Pulmonary artery endothelial cell (primary cell): ENCODE measurements at places on chromosomes 11 and 22. TPM values are rescaled to one million over a fixed set of nuclear protein-coding genes. Genes with fewer than 3 reads are reported as not detected.

Gene C11orf42
- not detected in 2 replicates for total RNA-seq

Gene LRRC75B
- 3.9 and 4.3 TPM in 2 replicates for total RNA-seq

Gene CALCA
- not detected in 2 replicates for total RNA-seq

Gene KIRREL3
- not detected in 2 replicates for total RNA-seq

Gene HIRA
- total RNA-seq = 22.8 and 26.1 TPM in 2 replicates

Gene TSPAN32
- total RNA-seq = not detected in 2 replicates

Gene TMEM121B
- 0.04 and 0.20 TPM in 2 replicates for total RNA-seq

Gene MRGPRX4
- not detected in 2 replicates for total RNA-seq

Gene MUC2
- not detected in 2 replicates for total RNA-seq

Gene PGM2L1
- 29.6 and 32.2 TPM in 2 replicates for total RNA-seq

Gene INTS4
- 30.5 and 37.5 TPM in 2 replicates for total RNA-seq

Gene INS
- total RNA-seq = not detected in 2 replicates

Gene PRG3
- total RNA-seq = not detected in 2 replicates

Gene MS4A4E
- not detected in 2 replicates for total RNA-seq

Gene CD3D
- total RNA-seq = not detected in 2 replicates

Gene GGTLC3
- not detected in 2 replicates for total RNA-seq

Gene PKP3
- total RNA-seq = 0.26 and 0.67 TPM in 2 replicates

Gene ELFN2
- under 0.01 and 0.04 TPM in 2 replicates for total RNA-seq

Gene ZNF280B
- total RNA-seq = 0.28 and 0.46 TPM in 2 replicates

Gene TTC38
- 27.6 and 28.2 TPM in 2 replicates for total RNA-seq

Gene SHANK3
- 12.2 and 15.1 TPM in 2 replicates for total RNA-seq

Gene C22orf31
- total RNA-seq = not detected in 2 replicates

Gene P2RY2
- 2.3 and 6.3 TPM in 2 replicates for total RNA-seq

Gene SLC22A9
- not detected in 2 replicates for total RNA-seq

Gene FREY1
- 0.40 and 0.88 TPM in 2 replicates for total RNA-seq

Gene MMP1
- total RNA-seq = 450 and 1,378 TPM in 2 replicates

Gene NAT10
- total RNA-seq = 23.2 and 27.5 TPM in 2 replicates

Gene MAJIN
- not detected in 2 replicates for total RNA-seq

Gene APOL6
- 5.1 and 8.7 TPM in 2 replicates for total RNA-seq

Gene VSIG10L2
- total RNA-seq = not detected in 2 replicates

Gene WT1
- total RNA-seq = under 0.01 and 0.25 TPM in 2 replicates

Gene SLC22A12
- not detected in 2 replicates for total RNA-seq

Gene TRIM49
- total RNA-seq = not detected in 2 replicates

Gene RIMBP3B
- under 0.01 and 0.04 TPM in 2 replicates for total RNA-seq

Gene UPK3A
- not detected in 2 replicates for total RNA-seq

Gene RRP7A
- 52.4 and 54.9 TPM in 2 replicates for total RNA-seq

Gene SESN3
- total RNA-seq = 1.7 and 16.5 TPM in 2 replicates

Gene TRIM51
- total RNA-seq = not detected in 2 replicates
